ENCODE measurements at places on chromosomes 7 and 10. TPM values are rescaled to one million over a fixed set of nuclear protein-coding genes. Genes with fewer than 3 reads are reported as not detected.

DNA sequence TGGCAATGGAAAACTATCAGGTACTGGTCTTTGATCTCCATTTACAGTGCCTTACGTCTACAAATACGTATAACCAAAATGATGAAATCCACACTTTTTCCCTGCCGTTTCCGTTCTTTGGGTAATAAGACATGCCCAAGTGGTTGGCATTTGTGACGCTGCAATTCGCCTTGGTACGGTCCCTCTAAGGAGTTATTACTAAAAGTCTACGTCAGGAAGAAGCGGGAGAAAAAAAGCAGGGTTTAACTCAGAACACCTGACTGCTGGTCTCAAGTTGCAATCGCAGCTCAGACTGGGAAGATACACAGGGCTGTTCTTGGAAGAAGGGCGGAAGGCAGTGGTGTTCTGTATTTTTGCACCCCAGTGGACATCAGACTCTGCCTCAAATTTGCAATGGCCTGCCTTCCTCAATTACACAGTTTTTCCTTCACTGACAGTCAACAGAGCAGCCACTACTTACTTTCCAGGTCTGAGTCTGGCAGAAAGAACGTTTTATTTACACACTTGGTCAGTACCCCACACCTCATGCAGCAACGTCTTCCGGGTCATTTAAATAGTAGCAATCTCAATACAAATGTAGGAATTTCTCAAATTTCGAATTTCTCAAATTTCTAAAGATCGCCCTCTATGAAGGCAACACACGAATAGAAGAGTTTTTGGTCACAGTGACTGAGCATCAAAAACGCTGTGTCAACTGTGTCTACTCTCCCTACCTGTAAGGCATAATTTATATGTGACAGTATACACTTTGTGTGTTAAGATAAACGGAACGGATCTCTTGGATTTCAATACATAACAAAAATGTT is 2.1 kb downstream of the BAIAP2L1 start:
- DNase-seq, result no peak

- peak; percentile 85 for DNase-seq
These were observed 214.4 kb downstream of the FAM107B start for GRCh38 chr10:14560274-14560673.

DNA sequence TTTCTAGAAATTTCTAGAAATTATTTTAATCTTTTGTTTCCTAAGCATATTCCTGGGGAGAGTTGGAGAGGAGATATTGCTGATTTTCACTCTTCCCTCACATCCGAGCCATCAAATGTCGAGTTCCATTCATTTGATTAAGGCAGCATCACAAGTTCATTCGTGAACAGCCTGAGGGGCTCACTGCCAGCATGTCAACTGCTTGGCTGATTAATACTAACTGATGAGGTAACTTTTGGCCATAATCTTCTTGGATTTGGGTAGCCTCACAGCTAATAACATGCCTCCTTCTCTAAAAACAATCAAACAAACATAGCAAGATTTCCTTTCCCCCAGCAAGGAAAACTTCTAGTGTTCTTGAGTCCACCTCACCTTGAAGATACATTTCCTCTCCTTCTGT is 87.1 kb upstream of the AFAP1L2 start:
- no peak for DNase-seq

DNA sequence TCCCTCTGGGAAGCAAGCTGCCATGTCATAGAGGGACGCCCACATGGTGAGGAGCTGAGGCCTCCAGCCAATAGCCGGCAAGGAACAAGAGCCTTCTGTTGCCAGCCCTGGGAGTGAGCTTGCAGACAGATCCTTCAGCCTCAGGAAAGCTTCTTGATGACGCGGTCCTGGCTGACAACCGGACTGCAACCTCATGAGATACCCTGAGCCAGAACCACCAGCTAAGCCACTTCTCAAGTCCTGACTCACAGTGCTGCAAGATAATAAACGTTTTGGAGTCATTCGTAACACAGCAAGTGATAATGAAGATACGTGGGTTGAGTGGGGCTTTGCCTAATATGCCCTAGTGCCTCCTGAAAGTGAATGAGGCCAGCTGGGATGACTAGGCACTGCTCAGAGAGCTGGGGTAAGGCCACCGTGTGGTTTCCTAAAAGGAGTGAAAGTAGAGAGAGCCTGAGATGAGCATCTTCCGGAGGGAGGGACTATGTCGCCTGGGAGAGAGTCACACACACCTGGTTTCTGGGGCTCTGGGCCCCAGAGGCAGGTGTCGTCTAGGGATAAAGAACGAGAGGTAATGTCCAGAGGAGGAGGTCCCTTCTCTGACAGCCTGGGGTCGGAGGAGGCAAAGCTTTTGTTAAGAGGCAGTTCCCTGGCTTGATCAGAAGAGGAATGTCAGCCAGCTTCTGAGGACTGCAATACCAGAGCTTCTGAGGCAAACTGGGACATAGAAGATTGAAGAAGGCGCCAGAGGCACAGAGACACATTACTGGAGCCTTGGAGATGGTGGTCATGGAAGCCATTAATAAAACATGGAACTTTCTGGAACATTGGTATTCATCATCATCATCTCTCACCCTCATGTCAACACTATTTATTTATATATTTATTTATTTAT is 53.6 kb downstream of the PYROXD2 start:
- DNase-seq, result peak; percentile 92

- no peak for DNase-seq
These were observed 207.1 kb upstream of the ETV1 start for GRCh38 chr7:14196555-14196954.

DNA sequence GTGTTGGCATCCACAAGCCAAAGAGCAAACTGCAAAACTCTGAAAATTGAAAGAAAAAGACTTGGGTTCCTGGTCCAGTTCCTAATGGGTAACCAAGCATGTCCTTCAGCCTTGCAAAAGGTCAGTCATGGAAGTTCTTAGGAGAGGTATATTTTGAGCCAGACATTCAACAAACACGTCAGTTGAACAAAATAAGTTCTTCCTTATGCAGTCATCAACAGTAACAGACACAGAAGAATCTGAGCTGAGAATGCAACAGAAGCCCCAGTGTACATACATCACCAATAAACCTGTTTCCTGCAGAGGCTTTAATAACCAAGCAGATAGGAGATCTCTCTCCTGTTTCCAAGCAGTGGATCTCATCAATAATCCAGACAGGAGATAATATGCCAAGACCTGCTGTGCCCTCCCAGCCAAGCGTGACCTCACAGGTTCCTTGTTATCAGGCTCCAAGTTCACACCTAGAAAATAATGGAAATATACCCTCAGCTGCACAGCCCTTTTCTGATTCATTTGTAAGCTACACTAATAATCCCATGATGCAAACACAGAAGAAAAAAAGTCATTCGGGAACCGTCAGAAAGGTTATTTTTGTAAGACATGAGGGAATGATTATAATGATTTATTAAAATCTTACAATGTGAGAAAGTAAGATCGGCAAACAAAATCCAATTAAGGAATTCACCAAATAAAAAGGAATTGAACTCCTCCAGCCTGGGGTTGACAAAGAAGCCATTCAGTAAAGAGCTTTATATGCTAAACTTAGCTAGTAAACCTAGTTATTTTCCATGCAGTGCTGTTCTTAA is 90.7 kb downstream of the DGKI start:
- DNase-seq, result no peak

DNA sequence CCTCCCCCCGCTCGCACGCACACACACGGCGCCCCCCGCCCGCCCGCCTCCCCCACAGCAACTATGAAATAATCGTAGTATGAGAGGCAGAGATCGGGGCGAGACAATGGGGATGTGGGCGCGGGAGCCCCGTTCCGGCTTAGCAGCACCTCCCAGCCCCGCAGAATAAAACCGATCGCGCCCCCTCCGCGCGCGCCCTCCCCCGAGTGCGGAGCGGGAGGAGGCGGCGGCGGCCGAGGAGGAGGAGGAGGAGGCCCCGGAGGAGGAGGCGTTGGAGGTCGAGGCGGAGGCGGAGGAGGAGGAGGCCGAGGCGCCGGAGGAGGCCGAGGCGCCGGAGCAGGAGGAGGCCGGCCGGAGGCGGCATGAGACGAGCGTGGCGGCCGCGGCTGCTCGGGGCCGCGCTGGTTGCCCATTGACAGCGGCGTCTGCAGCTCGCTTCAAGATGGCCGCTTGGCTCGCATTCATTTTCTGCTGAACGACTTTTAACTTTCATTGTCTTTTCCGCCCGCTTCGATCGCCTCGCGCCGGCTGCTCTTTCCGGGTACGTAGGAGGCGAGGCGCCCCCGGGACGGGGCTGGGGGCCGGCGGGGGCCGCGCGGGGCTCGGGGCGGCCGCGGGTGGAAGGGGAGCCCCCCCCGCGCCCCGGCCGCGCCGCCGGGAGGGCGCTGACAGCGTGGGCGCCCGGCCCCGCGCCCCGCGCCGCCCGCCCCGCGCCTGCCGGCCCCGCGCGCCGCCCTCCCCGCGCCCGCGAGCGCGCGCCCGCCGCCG is 441 bp downstream of the BMI1 start:
- DNase-seq, result peak; percentile 88

GRCh38 chr7:131480384-131481315 is 75.8 kb downstream of the PODXL start:
- no peak for DNase-seq

DNA sequence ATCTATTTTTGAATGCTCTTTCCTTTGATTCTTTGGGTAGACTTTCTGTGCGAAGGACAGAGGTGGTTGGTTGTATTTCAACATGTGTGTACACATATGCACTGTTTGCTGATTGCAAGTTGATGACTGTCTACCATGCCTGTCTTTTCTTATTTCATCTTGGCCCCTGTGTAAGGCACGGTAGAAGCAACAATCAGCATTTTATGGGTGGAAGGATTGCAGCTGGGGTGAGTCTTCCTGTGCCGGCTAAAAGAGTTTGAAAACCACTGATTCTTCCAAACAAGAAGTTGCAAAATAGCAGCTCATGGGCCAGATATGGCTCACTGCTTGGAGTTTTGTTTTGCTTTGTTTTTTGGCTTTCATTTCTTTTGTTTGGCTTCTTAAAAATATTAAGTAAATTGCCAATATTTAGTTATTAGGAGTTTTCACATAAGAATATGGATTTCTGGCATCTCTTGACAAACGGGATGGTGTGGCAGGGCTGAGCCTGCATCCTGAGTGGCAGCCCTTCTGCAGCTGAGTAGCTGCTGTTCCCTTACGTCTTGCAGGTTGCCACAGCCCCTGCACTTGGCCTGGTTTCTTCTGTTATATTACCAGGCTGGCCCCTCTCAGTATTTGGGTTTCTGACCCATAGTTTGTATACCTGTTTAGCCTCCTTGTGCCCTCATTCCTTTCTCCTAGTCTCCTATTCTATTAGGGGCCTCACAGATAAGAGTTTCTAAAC is 7.2 kb downstream of the ZNF862 start:
- no peak for DNase-seq

DNA sequence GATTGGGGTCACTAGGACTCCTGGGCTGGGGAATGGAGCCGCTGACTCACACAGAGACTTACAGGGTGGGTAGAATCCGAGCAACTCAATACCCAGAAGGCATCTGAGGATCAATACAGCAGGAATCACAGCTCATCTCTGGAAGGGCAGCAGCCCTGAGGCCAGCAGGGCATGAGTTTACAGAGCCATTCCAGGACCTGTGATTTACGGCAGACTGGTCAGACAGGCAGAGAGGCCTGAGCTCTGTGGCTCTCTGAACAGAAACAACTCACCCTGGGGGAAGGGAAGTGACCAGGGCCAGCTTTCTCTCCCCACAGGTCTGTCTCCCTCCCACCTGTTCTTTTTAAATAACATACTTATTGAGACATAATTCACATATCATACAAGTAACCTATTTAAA is 88.2 kb upstream of the CXCL12 start:
- no peak for DNase-seq

GRCh38 chr7:120864141-120864900 is 6.4 kb upstream of the TSPAN12 start:
- no peak for DNase-seq

GRCh38 chr10:78407009-78407711 is 373.5 kb downstream of the RPS24 start:
- DNase-seq, result peak; percentile 99

- peak; percentile 81 for DNase-seq
These were observed 445 bp upstream of the ATRNL1 start for GRCh38 chr10:115092555-115093285.

DNA sequence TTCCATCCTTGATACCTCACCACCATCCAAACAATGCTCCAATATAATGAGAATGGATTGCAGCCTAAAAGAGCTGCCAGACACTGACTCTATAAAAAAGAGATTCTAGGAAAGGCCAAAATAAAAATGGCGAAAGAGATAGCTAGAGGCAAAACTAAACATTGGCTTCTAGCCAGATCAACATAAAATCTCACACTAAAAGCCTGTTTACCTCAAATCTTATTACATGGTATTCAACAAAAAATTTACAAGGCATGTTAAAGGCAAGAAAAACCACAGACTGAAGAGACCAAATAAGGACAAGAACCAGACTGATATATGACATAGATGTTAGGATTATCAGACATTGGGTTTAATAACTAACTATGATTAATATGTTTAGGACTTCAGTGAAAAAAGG is 1127.0 kb downstream of the DNAJB9 start:
- no peak for DNase-seq

Gene TMEM176A
- total RNA-seq, result not detected

Gene ARL4A
- 26.4 TPM for total RNA-seq

Gene TSPAN12
- 50.3 TPM for total RNA-seq

Gene UPK3BL2
- 9.8 TPM for total RNA-seq

Gene CHRM2
- not detected for total RNA-seq

Gene PLXNA4
- total RNA-seq, result 23.9 TPM
